NCI-H446 treated with DMSO at 0.1 percent for 48 hours (cell line): ENCODE measurements at places on chromosomes 1 and 21.

GRCh38 chr1:1175221-1176062 is 1.8 kb downstream of the TTLL10 start:
- no peak for DNase-seq

GRCh38 chr1:233998456-233998855 is 94.0 kb downstream of the SLC35F3 start:
- DNase-seq, result no peak

DNA sequence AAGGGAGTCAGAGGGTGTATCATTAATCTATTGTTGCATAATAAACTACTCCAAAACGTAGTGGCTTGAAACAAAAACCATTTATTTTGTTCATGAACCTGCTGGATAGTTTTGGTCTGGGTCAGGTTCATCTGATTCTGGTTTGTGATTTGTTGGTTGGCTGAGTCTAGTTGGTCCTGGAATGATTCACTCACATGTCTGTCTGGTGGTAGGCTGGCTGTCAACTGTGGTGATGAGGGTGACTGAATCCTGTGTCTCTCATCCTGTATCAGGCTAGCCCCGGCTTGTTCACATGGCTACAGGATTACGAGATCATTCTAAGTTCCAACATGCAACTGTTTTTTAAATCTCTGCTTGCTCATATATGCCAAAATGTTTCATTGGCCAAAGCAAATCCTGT is 22.5 kb upstream of the SIKE1 start:
- no peak for DNase-seq

DNA sequence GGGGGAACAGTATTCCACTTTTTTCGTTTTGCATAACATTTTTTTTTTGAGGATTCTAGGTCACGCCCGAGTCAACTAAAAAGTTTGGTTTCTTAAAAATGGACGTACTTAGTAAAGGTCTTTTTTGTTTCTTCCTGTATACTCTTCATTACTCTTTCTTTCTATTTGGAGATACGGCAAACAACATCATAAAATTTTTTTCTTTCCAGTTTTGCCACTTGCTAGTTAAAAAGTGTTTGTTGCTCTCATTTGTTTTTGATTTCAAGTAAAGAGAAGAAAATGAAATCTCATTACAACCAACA is 788 bp upstream of the MPC2 start:
- no peak for DNase-seq

- DNase-seq, result no peak
Measured at GRCh38 chr1:59124166-59124565, 172.7 kb upstream of the FGGY start.

DNA sequence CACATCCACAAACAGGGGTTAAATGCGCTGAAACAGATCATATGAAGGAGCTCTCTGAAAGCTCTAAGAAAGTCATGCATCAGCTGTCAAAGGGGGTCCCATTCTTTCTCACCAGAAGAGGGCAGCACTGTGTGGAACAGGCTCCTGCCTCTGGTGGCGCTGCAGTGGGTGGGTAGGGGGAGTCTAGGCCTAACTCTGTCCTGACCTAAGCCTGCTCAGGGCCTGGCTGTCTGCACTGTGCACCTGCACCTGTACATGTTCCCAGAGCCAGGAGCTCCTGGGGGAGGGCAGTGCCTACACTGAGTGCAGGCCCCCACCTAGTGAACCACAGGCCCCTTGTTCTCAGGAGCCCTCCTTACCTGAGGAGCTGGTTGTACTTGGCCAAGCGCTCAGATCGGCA is 16.0 kb downstream of the ENO1 start:
- no peak for DNase-seq

DNA sequence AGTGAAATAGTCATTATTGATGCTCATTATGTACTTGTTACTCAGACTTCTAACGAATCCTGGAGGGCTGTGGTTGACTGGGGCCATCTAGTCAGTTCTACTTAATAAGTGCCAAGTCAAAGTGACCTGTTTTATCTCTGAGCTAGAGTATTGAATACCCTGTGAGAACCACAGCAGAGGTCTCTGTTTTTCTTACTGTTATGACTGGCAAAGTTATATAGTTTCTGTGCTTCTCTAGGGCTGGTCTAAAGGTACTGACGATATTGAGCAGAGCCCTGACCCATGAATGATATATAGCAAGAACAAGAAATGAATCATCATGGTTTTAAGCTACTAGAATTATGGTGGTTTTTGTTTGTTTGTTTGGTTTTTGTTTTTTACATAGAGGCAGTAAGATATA is 555.8 kb downstream of the PLA2G4A start:
- DNase-seq, result no peak

DNA sequence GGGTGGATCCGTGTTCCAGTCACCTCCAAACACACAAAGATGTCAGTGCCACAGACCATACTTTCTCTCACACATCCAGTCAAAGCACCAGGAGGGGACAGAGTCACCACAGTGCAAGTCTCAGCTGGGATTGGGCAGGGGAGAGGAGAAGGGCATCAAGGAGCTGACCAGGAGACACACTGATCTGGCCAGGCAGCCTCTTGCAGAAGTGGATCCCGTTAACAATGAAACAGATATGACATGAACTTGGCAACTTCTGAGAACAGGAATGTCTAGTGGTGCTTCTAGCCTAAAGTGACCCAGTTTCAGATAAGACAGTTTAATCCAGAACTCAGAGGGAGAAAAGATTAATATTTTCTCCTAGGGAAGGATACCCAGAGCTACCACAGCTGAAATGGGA is 71.0 kb downstream of the HIVEP3 start:
- DNase-seq, result no peak

DNA sequence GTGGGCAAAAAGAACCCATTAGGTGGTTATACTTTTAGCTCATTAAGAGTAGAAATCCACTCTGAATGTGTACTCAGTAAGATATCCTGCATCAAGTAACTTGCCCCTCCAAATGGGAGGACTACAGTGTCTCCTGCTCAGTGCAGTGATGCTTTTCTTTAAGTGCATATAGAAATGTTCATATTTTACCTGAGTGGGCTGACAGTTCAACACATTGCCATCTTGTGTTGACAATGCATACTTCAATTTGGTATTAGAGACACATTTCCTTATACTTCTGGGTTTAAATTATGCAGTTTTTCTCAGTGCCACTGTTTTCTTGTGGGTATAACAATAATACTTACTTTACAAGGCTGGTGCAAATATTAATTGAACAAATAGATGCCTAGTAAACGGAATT is 318.6 kb upstream of the TMPRSS15 start:
- DNase-seq, result no peak

DNA sequence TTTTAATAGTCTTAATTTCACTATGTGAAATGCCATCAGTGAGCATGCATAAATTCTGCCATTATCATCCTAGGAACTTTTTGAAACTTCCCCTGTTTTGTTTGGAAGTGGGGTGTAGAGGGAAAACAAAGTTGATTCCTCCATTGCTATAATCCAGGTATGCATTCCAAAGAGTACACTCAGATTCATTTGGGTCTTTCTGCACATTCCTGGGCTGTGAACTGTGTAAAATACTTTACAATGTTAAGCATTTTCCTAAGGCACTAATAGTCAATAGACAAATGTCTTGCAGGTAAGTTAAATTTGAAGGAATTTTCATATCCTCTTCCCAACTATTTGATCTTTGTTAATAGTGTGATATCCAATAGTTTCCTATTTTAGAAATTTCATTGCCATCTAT is 36.2 kb downstream of the SGIP1 start:
- no peak for DNase-seq

GRCh38 chr1:208203848-208204609 is 40.2 kb downstream of the PLXNA2 start:
- no peak for DNase-seq

DNA sequence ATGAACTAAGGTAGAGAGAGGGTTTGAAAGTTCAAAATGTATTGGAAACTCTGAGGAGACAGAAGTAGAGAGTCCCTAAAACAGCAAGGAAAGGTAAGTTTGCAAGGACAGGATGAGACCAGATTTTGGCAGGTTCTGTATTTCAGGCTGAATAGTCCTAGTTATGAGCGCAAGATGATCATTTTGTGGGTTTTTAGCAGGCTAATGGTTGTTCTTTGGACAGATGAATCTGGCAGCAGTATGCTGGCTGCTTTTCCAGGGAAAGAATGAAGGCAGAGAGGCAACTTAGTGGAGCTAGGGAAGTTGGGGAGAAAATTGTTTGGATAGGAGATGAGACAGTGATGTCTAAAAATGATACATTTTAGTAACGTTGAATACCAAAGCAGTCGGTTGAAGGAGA is 243.5 kb upstream of the NRIP1 start:
- no peak for DNase-seq

DNA sequence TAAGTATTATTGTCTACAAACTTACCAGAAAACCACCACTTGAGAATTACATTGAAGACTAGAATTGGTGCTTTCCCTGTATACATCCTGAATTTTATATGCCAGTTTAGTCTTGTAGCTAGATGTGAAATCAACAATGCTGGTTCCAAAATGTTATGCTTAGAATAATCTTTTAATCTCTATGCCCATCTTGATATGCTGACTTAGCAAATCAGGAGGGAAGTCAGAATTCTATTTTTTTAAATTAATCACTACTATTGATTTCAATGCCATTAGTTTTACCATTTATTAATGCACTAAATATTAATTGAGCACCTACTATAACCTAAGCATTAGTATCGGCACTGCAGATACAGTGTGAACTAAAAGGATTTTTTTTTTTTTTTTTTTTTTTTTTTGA is 641.6 kb upstream of the ADGRL4 start:
- DNase-seq, result no peak

GRCh38 chr1:39205102-39205780 is 746 bp downstream of the MACF1 start:
- DNase-seq, result no peak

DNA sequence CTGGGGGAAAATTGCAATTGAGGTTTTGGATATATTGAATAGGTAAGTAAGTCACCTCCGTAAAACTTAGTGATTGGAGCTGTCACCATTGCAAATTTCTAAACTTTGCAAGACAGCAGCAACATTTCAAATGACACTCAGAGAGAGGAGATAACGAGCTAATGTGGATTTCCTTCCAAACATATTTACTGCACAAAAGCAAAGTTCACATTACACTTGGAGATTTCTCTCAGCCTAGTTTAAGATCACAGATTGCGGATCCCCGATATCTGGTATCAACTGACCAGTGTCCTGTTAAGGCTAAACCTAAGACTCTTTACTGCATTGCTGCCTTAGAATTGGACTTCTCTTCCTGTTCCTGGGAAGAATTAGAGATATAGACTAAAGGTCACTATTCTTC is 47.5 kb downstream of the ZNF697 start:
- DNase-seq, result no peak

GRCh38 chr1:33791251-33791650 is 72.6 kb upstream of the HMGB4 start:
- DNase-seq, result no peak

- DNase-seq, result no peak
Measured at GRCh38 chr1:211633524-211633846, 41.9 kb downstream of the NEK2 start.

- peak; percentile 53 for DNase-seq
Measured at GRCh38 chr1:160251687-160252526, 10.4 kb downstream of the DCAF8 start.

DNA sequence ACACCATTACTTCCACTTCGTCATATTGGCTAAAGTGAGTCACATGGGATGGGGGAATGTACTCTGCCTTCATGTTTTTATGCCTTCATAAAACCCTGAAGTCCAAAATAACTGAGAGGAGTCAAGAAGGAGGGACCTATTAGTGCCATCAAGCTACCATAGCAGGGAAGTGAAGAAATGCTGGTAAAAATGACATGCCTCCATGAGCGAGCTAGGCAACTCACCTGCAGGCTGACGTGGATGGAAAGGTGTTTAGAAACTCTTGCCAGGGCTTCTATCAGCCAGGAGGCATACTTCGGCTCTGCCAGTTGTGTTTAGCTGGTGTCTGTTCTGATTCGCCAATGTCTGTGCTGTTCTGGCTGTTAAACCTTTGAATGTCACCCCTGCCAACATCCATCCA is 424.4 kb upstream of the USP24 start:
- no peak for DNase-seq

DNA sequence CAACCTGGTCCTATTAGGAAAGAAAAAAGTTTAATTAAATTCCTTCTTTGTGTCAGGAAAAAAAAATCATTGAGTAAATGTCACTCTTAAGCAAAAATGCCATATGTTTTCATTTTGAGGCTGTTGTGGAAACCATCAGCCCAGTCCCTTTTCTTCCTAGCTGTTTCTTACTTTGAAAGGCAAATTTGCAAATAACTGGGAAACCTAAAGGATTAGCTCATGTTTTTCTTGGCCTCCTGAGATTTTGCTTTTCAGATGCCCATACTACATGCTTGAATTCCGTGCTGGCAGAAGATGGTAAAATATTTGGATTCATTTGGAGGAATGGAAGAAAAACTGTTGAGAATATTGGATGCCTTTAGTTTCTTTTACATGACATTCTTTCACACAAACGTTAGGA is 182.1 kb upstream of the ADAMTS5 start:
- no peak for DNase-seq

GRCh38 chr1:47592296-47593012 is 154.6 kb downstream of the FOXD2 start:
- no peak for DNase-seq

GRCh38 chr1:210736713-210737112 is 397.2 kb downstream of the KCNH1 start:
- no peak for DNase-seq

DNA sequence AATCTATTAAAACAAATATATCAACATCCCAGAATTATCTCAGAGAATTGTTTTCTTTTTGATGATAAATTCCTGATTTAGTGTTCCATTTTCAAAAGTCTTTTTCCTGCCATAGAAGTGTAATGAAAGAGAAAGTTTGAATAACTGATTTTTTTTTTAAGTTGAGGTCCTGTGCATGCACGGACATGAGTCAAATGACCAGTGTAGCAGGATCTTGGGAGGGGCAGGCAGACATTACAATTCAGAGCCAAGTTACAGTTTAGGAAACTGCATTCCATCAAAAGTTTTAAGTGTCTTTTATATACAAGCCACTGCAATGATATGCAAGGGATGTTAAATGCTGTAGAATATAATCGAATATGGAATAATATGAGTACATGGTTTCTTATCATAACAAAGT is 227.5 kb downstream of the HMCN1 start:
- DNase-seq, result no peak

- no peak for DNase-seq
Measured at GRCh38 chr1:32904797-32905196, 3.6 kb upstream of the TMEM54 start.

DNA sequence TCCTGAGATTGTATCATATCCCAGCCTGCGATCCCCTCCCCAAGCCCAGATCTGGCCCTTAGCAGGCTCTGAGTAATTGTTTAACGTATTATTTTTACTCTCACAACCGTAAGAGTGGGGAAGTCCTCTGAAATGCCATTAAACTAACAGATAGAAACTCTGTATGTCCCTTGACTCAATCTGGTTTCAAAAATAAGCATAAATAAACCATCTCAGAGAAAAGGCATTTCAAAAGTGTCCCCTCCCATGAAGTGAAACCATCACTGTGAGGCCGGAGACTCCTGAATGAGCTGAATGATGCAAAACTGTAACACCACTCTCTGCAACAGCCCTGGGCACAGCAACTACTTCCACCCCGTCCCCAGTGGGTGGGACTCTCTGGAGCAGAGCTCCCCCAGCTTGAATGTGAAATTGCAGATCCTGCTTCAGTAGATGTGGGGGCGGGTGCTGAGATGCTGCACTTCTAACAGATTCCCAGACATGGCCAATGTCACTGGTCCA is 104.1 kb downstream of the SYF2 start:
- DNase-seq, result no peak

- DNase-seq, result no peak
Measured at GRCh38 chr1:193070942-193071341, 11.5 kb downstream of the RO60 start.
